CD4-positive, alpha-beta T cell treated with Interferon gamma for 1 hour (primary cell): ENCODE measurements at places on chromosomes 7 and 10.

GRCh38 chr10:97659589-97659988 is 19.1 kb downstream of the PI4K2A start:
- DNase-seq: no peak

DNA sequence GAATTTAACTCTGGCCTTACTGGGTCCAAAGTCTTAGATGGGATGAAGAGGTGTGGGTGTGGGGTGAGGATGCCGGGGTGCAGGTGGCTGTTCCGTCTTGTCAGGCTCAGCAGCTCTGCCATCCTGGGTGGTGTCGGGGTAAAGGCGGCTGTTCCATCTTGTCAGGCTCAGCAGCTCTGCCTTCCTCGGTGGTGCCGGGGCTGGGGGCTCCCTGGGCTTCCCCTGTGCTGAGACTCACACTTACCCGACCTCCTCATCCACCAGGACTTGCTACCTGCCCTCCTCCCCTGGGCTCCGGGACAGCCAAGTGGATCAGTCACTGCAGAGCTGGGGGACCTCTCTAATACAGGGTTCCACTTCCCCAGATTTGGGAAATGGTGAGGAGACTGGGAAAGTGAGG is 244.3 kb upstream of the SHH start:
- DNase-seq: no peak

GRCh38 chr10:130924138-130924819 is 387.2 kb downstream of the TCERG1L start:
- no peak for DNase-seq

DNA sequence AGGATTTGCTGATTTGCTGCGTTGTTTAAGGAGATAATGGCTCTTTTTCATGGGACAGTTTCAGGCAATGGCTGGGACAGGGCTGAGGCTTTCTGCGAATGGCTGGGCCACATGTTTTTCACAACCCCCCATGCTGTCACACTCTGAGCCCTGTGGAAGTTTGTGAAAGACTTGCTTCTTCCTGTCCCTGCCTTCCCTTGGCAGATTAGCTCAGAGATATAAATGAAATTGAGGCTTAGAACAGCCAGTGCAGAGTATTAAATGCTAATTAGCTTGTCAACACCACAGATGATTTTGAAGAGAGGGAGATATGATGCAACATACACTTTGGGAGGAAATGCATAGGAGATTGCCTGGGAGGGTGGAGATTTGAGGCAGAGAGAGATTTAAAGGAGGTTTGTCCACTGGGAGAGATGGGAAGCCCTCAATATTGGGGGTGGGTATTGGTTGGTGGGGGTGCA is 232.0 kb downstream of the SH2D4B start:
- DNase-seq: no peak

- no peak for DNase-seq
Measured at GRCh38 chr7:82388138-82388537, 55.4 kb downstream of the CACNA2D1 start.

GRCh38 chr7:134528749-134529148 is 1.4 kb downstream of the AKR1B10 start:
- no peak for DNase-seq

- DNase-seq: peak; percentile 31
Measured at GRCh38 chr7:97835296-97836138, 36.7 kb downstream of the ASNS start.

- no peak for DNase-seq
Measured at GRCh38 chr7:155928583-155928982, 116.3 kb upstream of the SHH start.

- no peak for DNase-seq
Measured at GRCh38 chr10:100896876-100897461, 15.8 kb upstream of the SLF2 start.

GRCh38 chr7:107213193-107213788 is 44.5 kb downstream of the HBP1 start:
- DNase-seq: no peak

DNA sequence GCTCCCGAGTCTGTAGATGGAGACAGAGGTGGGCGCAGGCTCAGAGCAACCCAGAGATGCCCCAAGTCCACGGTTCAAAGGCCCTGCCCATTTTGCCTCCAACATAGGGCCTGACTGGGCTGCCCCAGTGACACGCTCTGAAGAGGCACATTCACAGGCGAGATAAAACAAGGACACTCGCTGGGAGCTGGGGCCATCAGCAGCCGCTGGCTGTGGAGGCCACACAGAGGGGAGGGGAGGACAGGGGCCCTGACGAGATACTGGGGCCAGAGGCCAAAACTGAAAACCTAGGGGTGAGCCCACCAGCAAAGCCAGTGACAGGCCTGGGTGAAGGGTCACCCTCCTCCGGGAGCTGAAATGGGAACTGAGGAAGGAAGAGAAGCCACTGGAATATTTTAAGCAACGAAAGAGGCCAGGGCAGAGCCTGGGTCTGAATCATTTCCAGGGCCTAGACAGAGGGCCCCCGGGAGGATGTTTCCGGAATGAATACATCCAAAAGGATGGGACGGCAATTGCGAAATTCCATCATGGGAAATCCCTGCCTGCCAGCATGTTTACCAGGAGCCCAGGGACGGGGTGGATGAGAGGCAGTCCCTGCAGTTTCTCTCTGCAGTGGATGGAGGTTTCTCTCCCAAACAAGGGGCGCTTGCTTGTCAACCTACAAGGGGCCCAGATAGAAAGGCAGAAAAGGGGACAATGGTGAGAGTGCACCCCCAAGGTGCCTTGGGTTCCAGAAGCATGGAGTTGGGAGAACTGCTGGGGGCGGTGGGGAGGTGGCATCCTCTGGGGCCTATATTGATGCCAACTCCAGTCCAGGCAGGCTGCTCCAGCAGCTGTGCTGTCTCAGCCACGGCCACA is 29.0 kb upstream of the HSPA12A start:
- DNase-seq: no peak

DNA sequence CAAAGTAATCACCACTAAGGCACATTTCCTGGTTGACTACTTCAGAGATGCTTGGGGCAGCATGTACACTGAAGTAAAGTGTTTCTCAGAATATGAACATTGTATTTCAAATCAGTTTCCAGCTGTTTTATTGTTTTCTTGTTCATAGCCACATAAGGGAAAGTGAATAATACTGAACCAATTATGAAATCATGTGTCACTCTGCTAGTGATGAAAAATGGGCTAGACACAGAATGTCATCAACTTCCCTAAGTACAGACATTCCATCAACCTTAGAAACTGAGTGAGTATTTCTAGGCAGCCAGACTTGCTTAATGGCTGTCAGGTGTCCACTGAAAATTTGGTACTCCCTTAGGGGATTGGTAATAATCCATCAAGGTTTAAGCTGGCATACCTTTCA is 603.5 kb downstream of the ARL4A start:
- DNase-seq: no peak

DNA sequence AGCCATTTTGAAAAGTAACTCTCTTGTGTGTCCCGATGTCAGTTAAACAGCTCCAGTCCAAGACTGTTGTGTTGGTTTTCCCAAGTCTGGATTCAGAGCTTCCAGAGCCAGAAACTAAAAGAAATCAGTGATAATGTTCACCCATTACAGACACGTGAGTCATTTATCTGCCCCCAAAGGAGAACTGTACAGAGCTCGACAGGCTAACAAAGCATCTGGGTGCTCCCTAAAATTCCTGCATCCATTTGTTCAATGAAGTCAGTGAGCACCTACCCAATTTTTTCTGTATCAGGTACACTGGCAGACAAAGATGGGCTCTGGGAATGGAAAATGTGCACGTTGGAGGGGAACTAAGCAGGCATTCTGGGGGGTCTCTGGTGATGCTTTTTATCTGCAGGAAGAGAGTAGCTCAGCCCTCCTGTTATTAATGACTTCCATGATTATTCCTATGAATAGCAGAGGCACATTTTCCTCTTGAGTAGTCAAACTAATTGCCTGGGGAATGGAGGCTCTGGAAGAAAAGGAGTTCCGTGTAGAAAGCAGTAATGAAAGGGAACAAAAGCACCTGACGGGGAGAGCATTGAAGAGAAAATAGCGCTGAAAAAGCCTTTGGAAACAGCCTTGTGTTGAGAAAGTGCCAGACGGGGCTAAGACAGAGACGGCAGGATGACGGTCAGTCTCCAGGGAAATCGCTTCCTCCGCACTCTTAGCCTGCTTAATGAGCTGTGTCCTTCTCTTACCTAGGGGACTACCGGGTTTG is 75.3 kb downstream of the GAD2 start:
- no peak for DNase-seq

- no peak for DNase-seq
Measured at GRCh38 chr7:137871170-137871915, 24.6 kb upstream of the DGKI start.

GRCh38 chr10:68133523-68133922 is 24.2 kb downstream of the MYPN start:
- no peak for DNase-seq

DNA sequence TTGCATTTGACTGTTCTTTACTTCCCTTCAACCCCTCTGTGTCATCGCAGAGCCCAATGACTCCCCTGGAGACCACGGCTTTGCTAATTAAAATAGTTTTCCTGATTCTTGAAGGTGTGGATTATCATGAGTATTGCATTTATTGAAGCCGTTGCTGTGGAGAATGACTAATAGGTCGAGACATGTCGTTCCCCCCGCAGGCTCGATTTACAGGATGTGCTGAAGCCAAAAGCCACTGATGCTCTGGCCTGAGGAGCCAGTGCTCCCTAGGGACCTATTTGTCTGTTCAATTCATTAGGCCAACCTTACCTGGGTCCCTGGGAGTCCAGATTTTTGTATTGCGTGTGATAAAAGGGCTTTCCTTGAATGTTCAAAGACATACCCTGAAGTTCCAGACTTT is 102.3 kb downstream of the NPTX2 start:
- no peak for DNase-seq

DNA sequence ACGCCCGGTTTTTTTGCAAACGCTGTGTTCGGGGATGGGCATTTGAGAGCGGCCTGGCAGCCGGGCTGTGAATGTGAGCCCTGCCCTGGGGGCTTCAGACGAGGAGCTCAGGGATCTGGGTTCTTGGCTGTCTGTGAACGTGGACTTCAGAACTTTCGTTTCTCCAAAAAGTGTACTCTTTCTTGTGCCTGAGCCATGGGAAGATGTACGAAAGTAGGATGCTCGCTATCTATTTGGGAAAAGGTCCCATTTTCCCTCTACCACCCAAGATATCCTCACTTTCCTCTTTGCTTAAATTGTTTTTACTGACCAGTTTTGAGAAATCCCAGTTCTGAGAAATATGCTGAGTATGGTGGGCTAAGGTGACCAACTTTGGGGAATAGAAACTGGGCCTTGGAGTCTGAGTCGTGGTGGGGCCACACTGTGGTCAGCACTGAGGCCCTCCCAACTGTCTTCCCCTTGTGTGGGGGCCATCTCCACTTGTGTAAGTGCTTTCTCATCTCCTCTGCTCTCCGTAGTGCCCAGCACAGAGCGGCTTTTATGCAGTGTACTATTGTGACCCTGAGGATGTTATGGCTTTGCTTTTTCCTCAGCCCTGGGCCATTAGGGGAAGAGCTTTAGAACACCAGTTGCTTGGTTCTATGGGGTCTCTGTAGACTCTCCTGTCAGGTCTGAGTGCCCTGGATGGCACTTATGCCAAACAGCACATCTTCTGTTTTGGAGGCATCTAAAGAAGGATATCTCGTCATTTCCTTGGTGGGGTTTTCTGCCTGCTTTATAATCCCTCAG is 918 bp downstream of the DBNL start:
- DNase-seq: no peak

DNA sequence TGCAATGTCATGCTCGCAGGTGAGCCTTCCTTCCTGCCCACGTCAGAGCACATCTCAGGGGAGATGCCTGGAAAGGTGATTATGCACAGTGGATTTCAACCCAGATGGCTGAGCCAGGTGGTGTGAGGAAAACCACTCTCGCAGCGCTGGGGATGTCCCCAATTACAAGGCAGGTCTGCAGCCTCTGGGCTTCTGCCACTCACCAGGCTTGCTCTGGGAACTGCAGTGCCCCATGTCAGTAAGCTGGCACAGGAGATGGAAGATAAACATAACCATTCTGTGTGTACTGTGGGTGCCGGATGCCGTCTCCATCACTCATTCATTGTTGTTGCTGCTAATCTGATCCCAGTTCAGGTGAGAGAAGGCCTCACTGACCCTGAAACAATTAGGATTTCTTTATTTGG is 222.9 kb upstream of the PITRM1 start:
- no peak for DNase-seq

DNA sequence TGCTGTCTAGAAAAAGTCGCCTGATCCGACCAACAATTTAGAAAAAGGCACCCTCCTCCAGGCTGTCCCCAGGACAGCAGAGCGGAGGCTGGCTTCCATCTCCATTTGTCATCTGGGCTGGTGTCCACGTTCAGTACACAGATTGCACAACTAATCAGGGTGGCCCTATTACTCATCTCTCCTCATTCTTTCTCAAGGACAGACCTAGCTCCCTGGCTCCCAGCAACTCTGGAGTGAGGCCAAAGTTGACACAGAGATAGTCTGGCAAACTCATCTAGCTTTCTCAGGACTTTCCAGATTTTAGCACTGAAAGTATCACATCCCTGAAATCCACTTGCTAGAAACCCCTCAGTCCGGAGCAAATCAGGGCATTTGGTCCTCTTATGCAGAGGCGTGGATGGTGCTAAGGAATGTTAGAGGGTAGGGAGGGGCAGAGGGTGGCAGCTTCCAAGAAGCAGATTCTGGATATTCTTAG is 75.1 kb downstream of the DNAH11 start:
- no peak for DNase-seq

DNA sequence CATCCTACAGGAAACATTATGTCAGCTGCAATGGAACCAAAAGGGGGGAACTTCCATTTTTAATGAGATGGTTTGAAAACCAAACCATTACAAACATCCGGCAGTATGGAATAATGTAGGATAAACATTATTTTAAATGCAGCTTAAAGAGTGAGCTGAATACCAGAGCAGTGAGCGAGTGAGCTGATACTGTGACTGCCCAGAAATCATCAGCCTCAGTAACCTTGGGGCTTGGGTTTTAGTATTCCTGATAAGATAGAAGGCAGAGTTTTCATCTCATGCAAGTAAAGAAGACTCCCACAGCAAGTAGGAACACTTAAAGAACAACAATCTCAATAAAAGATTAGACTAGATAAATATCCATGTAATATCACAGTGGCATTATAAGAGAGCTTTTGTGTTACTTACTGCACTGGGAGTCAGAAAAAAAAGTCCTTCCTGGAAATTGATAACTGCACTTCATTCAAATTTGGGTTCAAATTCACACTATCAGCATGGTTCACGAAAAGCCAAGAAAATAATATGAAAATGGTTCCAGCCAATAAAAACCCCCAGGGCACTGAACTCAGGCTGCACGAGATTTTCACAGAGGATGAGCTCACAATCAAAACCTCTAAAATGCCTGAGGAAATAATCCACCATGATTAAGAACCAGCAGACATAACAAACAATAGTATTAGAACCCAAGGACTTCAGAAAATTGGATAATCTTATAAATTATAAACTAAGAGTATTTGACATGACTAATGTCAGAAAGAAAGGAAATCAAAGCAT is 115.7 kb downstream of the MTPAP start:
- DNase-seq: no peak

GRCh38 chr10:18561861-18562551 is 89.4 kb downstream of the NSUN6 start:
- no peak for DNase-seq

- no peak for DNase-seq
Measured at GRCh38 chr10:28302012-28302637, 739 bp downstream of the MPP7 start.
